ENCODE measurements at places on chromosomes 1 and 21.
A peak's percentile ranks its signal among the peaks of the same experiment; 100 is the strongest.

DNA sequence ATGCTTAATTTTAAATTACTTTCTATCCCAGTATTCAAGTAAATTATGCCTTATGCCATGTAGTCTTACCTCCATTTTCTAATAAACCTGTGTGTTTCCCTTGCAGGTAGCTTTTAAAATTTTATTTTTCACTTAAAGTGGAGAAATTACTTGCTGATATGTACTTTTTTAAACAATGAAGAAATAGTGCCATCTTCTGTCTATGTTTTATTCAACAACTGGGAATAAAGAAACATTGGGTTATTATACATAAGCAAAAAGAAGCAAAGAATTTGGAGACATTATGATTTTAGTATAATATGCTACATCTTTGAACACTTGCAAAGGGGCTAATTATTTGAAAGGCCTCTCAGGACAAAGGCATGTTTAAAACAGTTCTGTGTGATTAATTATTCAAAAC is 1912.9 kb downstream of the MRPL39 start:
- DNase-seq: no peak

- DNase-seq: peak; percentile 19
Observed at GRCh38 chr1:200473698-200474371, 64.0 kb upstream of the ZNF281 start.

DNA sequence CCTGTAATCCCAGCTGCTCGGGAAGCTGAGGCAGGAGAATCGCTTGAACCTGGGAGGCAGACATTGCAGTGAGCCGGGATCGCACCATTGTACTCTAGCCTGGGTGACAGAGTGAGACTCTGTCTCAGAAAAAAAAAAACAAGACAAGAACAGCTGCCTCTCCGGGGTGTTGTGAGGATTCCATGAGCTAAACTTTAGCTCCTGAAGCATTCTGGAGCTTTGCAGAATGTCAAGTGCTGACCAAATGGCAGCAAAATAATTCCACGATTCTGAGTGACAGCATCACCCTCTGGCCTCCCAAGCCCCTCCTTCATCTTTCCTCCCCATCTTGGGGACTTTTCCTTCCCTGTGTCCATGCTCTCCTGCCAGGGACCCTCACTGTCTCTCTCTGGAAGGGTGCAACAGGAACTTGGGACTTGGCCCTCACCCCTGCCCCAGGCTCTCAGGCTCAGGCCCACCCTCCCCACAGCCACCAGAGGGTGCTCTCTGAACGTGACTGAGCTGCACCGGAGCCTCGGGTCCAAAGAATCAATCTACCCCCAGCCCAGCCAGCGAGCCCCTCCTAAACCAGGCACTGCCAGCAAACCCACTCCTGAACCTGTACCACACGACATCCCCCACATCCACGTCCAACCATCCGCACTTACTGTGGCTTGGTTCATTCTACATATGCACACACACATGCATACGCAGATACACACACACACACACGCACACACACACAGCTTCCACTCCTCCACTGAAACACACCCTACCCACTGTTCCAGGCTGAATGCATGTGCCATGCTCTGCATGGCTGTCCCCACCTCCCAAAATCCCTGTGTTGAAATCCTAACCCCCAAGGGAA is 45.7 kb downstream of the ACOT7 start:
- peak; percentile 45 for DNase-seq

- no peak for DNase-seq
Observed at GRCh38 chr1:232987774-232988140, 37.3 kb downstream of the NTPCR start.

- peak; percentile 31 for DNase-seq
Observed at GRCh38 chr21:36854391-36854790, 112.1 kb downstream of the HLCS start.

DNA sequence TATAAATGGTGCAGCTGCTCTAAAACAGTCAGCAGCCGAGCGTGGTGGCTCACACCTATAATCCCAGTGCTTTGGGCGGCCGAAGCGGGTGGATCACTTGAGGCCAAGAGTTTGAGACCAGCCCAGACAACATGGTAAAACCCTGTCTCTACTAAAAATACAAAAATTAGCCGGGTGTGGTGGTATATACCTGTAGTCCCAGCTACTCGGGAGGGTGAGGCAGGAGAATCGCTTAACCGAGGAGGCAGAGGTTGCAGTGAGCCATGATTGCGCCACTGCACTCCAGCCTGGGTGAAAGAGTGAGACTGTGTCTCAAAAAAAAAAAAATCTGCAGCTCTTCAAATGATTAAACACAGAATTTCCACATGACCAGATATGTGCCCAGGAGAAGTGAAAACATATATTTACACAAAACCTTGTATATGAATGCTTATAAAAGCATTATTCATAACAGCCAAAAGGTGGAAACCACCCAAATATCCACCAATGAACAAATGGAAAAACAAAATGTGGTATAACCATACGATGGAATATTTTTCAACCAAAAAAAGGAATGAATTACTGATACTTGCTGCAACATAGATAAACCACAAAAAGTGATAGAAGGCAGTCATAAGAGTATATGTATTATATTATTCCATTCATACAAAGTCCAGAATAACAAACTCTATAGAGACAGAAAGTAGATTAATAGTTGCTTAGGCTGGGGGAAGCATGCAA is 14.1 kb downstream of the EPS15 start:
- no peak for DNase-seq

GRCh38 chr1:174764191-174764590 is 235.6 kb upstream of the CACYBP start:
- DNase-seq: no peak

- no peak for DNase-seq
Observed at GRCh38 chr1:55057956-55058298, 18.6 kb downstream of the PCSK9 start.

DNA sequence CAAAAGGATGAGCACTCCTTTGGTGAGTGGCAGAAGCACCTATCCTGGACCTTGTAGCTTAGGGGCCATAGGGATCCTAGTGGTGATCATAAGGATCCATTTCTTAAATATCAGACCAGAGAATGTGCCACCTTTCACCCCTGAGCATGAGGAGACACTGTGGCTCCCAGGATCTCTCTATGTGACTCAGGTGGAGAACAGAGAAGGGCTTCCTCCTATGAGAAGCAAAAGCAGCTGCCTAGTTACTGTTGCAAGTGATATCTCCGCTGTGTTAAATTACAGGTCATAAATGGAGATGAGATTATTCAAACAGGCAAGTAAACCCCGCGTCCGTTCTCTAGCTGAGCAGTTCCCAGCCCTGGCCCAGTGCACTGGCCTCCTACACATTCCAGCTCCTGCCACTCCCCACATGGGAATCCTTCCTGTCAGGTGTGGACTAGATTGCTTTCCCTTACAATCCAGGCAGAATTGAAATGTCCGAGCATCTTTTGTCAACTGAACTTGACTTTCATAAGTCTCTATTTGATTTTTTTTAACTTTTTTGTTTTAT is 26.3 kb downstream of the CLEC20A start:
- DNase-seq: no peak

DNA sequence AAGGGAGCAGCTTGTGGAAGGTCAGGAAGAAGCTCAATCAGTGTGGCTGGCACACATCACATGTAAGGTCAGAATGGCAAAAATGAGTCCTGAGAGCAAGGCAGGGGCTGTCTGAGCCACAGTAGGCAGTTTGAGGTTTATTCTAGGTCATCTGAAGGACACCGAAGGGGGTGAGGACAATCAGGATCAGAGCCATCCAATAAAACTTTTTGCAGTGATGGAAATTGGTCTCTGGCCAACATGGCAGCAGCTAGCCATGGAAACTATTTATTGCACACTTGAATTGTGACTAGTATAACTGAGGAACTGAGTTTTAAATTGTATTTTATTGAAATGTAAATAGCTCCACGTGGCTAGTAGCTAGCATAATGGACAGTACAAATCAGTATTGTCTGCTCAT is 97.0 kb upstream of the CACNA1E start:
- no peak for DNase-seq

GRCh38 chr21:43908167-43908566 is 43.1 kb downstream of the AGPAT3 start:
- no peak for DNase-seq

GRCh38 chr1:2412395-2412772 is at the start of gene PEX10:
TSS of gene PEX10 (minus strand) at chr1:2412564. CDS start at chr1:2412502, 62 bp downstream.
- DNase-seq: peak; percentile 99

DNA sequence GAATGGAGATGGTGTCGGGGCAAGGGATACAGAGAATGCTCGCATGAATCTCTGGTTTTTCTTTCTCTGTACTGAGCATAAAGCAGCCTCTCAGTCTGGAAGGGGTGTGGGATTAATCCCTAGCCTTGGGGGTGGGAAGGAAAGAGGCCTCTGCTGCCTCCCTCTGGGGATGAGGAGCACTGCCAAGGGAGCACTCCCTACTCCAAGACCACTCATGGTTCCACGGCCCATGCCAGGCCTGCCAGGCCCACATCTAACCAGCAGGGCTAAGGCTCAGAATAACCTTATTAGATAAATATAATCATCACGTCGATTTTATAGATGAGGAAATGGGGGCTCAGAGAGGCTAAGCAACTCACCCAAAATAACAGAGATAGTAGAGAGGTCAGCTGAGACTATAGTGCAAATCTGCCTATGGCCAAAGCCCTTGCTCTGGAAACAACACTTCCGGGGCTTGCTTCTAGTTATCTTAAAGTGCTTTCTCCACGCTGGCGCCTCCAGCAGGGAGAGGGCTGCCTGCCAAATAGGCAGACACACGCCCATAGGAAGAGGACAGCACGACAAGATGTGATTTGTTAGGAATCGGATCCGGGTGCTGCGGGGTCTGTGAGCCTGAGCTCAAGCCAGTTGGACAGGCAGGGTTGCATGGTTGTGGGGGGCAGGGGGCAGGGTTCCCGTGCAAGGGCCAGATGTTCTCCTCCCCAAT is 522 bp downstream of the TEX35 start:
- peak; percentile 70 for DNase-seq

- no peak for DNase-seq
Observed at GRCh38 chr1:6596351-6596750, 6.3 kb downstream of the KLHL21 start.

GRCh38 chr1:44696789-44697345 is 22.4 kb downstream of the ARMH1 start:
- no peak for DNase-seq

DNA sequence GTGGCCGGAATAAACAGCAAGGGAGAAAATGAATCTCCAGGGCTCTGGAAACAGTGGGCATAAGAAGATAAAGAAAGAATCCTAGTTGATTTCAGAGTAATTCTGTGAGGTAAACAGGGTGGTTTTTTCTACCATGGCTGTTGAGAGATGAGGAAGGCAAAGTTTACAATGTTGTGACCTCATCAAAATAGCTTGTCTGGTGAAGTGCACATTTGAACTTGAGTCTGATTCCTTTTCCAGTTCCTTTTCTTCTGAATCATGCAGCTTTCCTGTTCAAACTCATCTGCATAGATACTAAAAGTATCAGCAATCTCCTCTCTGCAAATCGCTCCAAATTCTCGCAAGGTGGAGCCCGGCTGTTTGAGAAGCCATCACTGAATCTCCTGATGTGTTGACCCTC is 161.7 kb downstream of the PLPP3 start:
- no peak for DNase-seq

GRCh38 chr1:98384461-98385141 is 276.9 kb upstream of the SNX7 start:
- no peak for DNase-seq

- DNase-seq: no peak
Observed at GRCh38 chr1:183168308-183168707, 17.8 kb upstream of the LAMC2 start.

GRCh38 chr1:158124034-158124433 is 56.7 kb upstream of the CD1D start:
- DNase-seq: no peak

- no peak for DNase-seq
Observed at GRCh38 chr1:222631611-222632208, 13.8 kb downstream of the MIA3 start.

DNA sequence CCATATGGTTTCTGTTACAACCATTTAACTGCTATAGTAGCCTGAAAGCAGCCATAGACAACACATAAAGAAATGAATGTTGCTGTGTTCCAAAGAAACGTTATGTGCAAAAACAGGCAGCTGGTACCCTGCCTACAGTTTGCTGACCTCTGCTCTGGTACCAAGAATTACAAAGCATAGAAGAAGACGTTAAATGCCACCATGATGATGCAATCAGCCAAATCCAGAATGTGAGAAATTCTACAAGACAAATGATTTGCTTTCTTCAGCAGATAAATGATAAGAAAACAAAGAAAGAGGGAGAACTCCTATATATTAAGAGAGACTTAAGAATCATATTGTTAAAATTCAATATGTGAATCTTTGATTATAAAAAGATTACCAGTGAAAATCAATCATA is 97.8 kb upstream of the PDE4B start:
- no peak for DNase-seq
